ENCODE measurements at places on chromosomes 11 and 22.

GRCh38 chr22:22848364-22848866, 39.2 kb upstream of the IGLL5 start:
- peak; percentile 70 for DNase-seq

- no peak for DNase-seq
Measured at GRCh38 chr22:44807915-44808690, 55.7 kb downstream of the ARHGAP8 start.

- DNase-seq: peak; percentile 74
Measured at GRCh38 chr22:29907753-29908515, 25.0 kb downstream of the MTMR3 start.

DNA sequence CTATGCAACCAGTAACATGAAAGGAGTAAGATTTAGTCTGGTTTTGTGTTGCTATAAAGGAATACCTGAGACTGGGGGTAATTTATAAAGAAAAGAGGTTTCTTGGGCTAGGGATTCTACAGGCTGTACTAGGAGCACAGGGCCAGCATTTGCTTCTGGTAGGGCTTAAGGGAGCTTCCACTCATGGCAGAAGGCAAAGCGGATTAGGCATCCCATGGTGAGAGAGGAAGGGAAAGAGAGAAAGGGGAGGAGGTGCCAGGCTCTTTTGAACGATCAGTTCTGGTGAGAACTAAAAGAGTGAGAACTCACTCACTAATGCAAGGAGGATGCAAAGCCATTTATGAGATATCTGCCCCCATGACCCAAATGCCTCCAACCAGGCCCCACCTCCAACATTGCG, 283.2 kb downstream of the OPCML start:
- no peak for DNase-seq

DNA sequence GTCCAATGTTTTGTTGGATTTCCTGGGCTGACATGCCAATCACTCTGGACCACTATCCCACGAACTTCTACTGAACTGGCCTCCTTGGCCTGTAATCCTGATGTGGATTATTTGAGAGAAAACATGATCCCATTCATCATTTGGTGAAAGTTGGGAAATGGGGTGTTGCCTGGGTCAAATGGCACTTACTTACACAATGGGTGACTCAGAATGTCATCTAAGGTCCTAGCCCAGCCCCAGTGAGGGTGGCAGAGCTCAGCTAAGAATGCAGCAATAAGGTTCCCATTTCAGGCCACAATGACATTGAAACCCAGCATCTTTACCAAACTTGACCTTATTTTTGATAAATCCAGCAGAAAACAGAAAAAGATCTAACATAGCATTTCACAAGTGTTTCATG, 8.0 kb upstream of the DSCAML1 start:
- no peak for DNase-seq

GRCh38 chr11:95494856-95495255, 263.9 kb upstream of the SESN3 start:
- DNase-seq: no peak

DNA sequence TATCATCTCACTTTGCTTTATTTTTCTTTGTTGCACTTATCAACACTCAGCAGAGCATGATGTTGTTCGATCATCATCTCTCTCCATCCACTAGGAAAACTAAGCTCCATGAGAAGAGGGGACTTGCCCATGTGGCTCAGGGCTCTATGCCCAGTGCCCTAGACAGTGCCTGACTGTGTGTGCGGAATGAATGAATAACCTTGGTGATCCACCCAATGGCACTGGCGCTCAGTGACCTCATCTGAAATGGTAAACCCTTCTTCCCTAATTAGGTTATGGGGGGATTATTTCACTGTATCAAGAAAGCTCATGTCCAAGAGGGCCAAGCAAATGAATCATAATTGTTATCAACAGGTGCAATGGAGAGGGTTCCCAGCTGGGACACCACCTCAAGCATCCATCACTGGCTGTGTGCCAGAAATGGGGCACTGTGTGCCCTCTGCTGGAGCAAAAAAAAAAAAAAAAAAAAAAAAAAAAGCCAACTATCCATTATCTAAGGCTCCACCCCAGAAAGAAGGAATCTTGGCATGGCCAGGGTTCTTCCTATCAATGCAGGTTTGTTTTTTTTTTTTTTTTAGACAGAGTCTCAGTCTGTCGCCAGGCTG, 172.6 kb downstream of the LARGE1 start:
- peak; percentile 10 for DNase-seq

DNA sequence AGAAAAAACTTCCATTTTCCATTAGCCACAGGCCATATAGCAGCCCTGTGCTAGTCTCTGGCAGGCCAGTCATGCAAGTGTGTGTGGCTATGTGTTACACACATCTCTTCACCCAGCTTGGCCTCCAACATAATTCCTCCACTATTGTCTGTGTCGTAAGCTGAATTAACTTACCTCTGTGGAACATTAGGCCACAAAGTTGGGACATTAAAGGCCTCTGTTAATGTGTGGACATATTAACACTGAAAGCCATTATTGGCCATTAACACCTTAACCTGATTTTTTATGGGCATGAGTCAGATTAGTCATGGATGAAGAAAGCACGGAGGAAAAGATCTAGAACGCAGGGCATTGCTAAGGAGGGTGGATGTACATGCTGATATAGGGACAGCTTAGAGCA, 100.1 kb downstream of the DBX1 start:
- no peak for DNase-seq

- no peak for DNase-seq
Measured at GRCh38 chr11:14414470-14415461, 55.8 kb upstream of the RRAS2 start.

DNA sequence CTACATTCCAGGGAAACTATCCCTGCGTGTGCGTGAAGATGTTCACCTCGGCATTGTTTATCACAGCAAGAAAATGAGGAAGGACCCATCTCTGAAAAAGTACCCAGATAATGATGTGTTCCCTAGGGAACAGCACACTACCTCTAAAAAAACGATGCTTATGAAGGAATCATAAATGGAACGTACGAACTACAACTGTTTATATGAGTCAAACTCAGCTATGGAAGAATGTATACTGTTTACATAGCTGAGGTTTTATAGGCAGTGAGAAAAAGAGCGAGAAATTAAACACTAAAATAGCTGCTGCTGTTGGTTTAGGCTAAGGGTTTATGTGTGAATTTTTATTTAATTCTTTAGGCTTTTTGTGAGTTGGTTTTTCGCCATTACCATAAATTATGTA, 48.9 kb downstream of the APOL1 start:
- DNase-seq: no peak

- no peak for DNase-seq
Measured at GRCh38 chr11:75344186-75344585, 7.3 kb downstream of the ARRB1 start.

- no peak for DNase-seq
Measured at GRCh38 chr22:46145361-46145851, 4.9 kb upstream of the PPARA start.

DNA sequence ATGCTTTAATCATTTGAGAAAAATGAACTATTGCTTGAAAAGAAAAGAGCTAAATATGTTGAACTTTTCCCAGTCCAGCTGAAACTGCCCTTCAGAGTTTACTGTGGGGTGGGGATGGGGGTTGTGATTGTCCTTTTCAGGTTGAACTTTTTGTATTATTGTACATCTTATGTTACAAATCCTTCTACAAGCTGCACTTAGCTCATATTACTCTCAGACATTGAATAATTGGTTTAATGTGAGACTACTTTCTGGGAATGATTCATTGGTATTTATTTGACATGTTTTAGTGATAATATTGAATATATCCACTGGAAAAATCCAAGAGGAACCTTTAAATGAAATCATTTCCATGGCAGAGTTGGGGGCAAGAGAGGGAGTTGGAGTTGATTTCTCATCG, 84.9 kb downstream of the ATXN10 start:
- no peak for DNase-seq

GRCh38 chr11:106242718-106243415, 165.4 kb downstream of the AASDHPPT start:
- no peak for DNase-seq

DNA sequence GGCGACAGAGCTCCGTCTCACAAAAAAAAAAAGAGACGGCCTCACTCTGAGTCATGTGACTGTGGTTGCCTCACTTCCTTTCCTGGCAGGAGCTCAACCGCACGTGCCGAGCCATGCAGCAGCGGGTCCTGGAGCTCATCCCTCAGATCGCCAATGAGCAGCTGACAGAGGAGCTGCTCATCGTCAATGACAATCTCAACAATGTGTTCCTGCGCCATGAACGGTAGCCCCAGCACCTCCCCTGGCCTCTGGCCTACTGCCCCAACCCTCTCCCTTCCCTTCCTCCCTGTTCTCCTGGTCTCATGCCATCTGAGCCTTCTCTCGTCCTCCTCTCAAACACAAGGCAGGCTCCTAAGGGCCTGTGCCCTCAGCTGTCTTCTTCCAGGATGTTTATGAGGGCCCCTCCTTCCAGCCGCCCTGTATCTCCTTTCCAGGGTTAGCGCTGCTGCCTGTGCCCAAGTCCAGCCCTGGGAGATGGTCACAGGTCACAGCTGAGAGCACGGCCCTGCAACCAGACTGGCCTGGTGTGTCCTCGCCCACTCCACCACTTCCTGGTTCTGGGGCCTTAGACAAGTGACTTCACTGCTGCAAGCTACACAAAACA, 30.7 kb downstream of the TOM1 start:
- no peak for DNase-seq

GRCh38 chr11:87463486-87464102, 425.9 kb downstream of the TMEM135 start:
- peak; percentile 60 for DNase-seq

- DNase-seq: no peak
Measured at GRCh38 chr11:116169776-116170175, 603.0 kb downstream of the BUD13 start.

GRCh38 chr11:120564573-120565311, 53.2 kb downstream of the GRIK4 start:
- no peak for DNase-seq

Measured in T47D (cell line).